A673 (cell line): ENCODE measurements at places on chromosomes 4 and X. TPM values are rescaled to one million over a fixed set of nuclear protein-coding genes. Genes with fewer than 3 reads are reported as not detected.

GRCh38 chrX:43590150-43590549 is 65.9 kb upstream of the MAOA start:
- no peak for DNase-seq

The SPACA5 gene
- total RNA-seq, result not detected in 2 replicates

The CENPVL2 gene
- 1.5 and 1.7 TPM in 2 replicates for total RNA-seq

GRCh38 chrX:106932960-106933537 is 12.8 kb downstream of the CLDN2 start:
- DNase-seq, result no peak

- DNase-seq, result no peak
These were observed 85.2 kb downstream of the PLAC1 start for GRCh38 chrX:134572816-134573682.

DNA sequence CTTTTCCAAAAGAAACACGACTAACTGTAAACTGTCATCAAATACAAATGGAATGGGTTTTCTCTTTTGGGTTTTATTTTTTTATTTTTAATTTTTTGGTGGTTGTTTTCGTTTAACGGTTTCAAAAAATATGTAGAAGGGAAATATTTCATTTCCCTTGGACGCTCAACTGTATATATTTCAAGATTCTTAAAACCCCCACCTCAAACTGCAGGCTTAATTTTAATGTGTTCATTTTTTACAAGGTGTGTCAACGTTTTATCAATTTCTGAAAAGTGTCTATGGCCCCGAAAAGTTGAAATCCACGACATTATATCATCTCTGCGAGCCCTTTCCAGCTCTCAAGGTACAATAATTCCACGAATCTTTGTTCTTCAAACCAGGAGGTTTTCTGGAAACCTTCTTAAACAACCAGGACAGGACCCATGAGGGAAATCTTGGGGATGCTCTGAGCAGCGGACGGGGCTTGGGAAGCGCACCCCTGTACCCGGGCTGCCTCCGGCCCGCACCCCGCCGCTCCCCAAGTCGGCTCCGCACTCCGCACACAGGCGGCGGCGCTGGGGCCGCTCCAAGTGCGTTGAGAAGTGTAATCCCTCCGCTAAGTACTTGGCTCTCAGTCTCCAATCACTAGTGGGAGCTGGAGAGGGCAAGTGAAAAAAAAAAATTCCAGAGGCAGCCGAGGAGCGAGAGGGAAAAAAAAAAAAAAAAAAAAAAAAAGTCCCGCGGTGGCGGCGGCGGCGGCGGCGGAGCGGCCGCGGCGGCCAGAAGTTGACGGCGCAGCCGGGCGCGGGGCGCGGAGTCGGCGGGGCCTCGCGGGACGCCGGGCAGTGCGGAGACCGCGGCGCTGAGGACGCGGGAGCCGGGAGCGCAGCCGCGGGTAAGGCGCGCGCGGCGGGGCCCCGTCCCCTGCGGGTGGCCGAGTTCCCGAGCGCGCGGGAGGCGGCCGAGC is at the start of gene BMPR1B:
Gene BMPR1B, plus strand, starts transcription at position 764 of the 949 bp plus-strand sequence. CDS start 346,470 bp downstream, outside the sequence.
- peak; percentile 80 for DNase-seq

The PCDH11X gene
- 21.4 and 24.1 TPM in 2 replicates for total RNA-seq

The PITX2 gene
- 0.90 and 2.0 TPM in 2 replicates for total RNA-seq

DNA sequence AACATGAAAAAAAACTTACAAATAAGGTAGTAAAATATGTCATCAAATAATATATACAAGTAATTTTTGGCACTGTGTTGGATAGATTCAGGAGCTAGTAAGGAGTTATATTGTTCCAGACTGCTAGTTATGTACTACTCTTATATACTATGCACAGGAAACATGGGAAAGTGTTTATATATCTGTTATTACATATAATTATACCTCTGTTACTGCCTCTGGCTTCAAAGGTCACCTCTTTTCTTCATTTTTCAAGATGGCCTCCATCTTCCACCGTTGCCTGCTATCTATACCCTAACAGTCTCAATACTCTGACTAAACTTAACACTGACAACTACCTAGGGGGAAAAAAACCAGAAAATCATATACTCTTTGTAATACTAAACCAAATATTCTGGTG is 29.5 kb downstream of the LIN54 start:
- no peak for DNase-seq

GRCh38 chrX:107736781-107737531 is 38.6 kb downstream of the TSC22D3 start:
- peak; percentile 94 for DNase-seq

GRCh38 chrX:25015486-25016360 is at the start of gene ARX:
Gene ARX, minus strand, starts transcription at chrX:25015965. Its CDS starts 228 bp downstream, at chrX:25015737.
- DNase-seq, result peak; percentile 91

- DNase-seq, result no peak
These were observed 311.7 kb upstream of the CTSO start for GRCh38 chr4:156265407-156265806.

The MAGEB2 gene
- total RNA-seq, result not detected in 2 replicates

The XKRX gene
- total RNA-seq, result not detected in 2 replicates
